ENCODE measurements at places on chromosomes 5 and 9.
A peak's percentile ranks its signal among the peaks of the same experiment; 100 is the strongest.

- no peak for DNase-seq
Observed at GRCh38 chr9:72133365-72134035, 15.7 kb upstream of the GDA start.

DNA sequence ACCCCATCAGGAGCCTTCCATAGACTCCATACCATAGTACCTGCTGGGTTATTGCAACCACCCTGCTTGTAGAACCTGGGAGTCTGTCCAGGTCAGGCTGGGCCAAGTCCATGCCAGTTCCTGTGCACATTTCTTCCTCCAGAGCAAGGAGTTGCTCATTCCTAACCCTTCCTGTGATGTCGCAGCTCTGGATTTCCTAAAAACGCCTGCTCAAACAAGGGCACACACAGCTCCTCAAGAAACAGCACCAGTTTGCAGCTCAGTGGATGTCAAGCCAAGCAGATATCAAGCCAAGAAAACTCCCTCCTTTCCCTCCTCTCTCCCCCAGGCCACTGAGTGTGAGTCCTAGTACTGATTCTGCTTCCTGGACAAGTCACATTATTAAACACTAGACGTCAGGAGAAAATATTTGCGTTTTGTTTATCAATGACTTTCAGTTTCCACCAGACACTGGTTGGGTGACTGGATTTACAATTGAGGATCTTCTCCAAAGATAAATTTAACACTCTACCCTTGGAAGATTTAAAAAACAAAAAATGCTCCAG is 59.6 kb downstream of the SLC1A1 start:
- DNase-seq: no peak

- DNase-seq: no peak
Observed at GRCh38 chr9:136242248-136242647, 3.4 kb downstream of the QSOX2 start.

- DNase-seq: no peak
Observed at GRCh38 chr9:90325913-90326653, 316.5 kb downstream of the DIRAS2 start.

GRCh38 chr5:83570916-83571315 is 99.4 kb downstream of the VCAN start:
- DNase-seq: no peak

DNA sequence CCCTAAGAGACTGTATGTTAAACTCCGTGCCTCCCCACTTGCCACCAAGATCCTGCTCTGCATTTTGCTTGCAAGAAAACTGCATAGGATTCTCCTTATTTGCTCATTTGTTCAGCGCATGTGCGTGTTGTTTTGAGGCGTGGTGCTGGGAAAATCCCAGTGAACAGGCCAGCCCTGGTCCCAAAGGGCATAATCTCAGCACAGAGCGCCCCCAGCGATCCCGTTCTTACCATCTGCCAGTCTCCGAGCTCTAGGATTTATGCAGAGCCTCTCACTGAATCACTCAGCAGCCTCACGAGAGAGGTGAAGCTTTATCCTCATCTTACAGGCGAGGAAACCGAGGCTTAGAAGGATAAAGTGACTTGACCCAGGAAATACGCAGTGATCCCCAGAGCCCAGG is 11.5 kb downstream of the PRRX2 start:
- no peak for DNase-seq

DNA sequence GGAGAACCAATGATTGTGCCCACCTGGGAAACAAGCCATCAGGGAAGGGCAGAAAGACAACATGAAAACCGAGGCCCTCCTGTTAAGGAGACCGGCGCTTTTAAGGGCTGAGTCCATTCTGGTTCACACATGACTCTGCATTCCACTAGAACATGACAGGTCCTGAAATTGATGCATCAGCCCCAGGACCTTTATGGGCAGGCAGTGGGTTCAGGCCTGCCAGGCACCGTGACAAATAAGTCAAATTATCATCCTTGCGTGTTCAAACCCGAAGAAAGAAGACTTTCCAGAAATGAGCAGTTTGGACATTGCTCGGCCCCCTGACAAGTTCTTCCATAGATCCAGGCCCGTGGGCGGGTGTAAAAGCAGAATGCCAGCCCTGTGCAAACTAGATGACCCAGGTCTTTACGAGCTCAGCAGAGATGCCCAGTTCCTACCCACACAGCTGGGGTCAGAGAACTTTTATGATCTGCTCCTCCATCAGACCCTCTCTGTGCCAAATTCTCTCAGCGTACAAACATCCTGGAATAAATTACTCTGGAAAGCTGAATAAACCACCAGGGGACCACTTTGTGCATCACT is 295.5 kb upstream of the WWC1 start:
- DNase-seq: no peak

DNA sequence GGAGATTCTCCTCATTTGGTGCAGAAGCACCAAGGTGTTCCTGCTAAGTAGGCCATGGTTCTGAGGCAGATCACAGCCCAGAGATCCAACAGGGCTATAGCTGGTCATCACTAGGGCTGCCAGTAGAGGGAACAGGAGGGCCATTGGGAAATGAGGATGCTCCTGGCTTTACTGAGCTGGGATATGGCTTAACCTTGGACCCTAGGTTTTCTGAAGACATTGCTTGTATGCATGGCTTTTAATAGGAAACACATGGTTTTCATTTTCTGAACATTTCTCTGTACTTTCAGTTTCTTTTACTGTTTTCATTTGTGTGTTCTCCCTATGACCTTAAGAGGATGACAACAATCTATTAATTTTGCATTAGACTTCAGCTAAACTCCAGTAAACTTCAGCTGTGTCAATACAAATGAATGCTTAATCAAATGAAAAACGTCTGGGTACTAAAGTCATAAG is at the start of gene IFNW1:
TSS of gene IFNW1 (minus strand) at position 406 of the 456 bp plus-strand sequence. CDS start at position 144, 262 bp downstream.
- no peak for DNase-seq

- DNase-seq: no peak
Observed at GRCh38 chr9:88993327-88993726, 2.1 kb downstream of the S1PR3 start.

DNA sequence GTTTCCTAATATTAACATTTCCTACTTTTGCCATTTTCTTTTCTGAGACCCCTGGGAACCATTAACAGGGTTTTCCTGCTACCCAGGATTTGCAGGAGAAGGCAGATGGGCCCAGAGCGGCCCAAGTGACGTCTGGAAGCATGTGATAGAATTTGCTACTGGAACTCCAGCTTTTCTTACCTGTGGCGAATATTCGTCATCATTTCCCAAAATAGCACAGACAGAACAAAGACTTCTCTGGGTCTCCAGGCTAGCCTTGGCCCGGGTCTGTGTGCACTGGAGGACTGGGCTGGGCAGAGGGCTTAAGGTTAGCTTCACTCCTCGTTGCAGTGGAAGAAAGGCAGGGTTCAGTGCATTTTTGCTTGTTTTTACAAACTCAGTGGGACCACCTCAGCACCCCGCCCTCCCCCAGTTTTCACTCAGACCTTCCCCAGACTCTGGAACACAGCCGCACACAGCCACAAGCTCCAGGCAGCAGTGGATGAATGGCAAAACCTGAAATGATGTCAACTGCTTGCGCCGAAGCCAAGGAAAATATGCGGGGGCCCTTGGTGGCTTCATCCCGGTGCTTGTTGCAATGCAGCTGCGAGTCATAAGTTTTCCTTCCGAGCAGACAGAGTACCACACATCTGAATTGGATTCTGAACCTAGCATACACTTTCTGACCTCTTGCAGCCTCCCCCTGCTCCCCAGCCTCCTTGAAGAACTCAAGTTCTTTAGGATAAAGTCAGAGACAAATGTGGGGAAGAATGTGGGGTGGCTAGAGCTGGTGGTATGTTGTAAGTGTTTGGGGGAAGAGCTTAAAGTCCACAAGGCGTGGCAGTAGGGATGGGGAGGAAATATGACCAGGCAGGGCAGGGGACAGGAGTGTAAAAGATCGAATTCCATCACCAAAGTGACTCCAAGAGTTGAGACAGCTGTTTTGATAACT is 586.0 kb downstream of the CCDC171 start:
- no peak for DNase-seq

- DNase-seq: peak; percentile 62
Observed at GRCh38 chr5:79025054-79025472, 40.0 kb upstream of the ARSB start.
